ENCODE measurements at places on chromosomes 7 and 10. TPM values are rescaled to one million over a fixed set of nuclear protein-coding genes. Genes with fewer than 3 reads are reported as not detected.
A peak's percentile ranks its signal among the peaks of the same experiment; 100 is the strongest.

- H3K4me1 ChIP-seq = no peaks in the 10 kb centered on the region
- H3K4me3 ChIP-seq = no peak overlapping the region
- no peaks in the 10 kb centered on the region for H3K36me3 ChIP-seq
- H3K27me3 ChIP-seq = no peaks in the 10 kb centered on the region
- no peak for DNase-seq
These were observed 75.1 kb upstream of the KIAA1217 start for GRCh38 chr10:24133835-24134234.

Gene OR2A12
- total RNA-seq = not detected

GRCh38 chr10:103493362-103493915 lies at the start of gene NEURL1:
Gene NEURL1 (plus strand): TSS chr10:103493705. CDS start chr10:103494388, 683 bp downstream.
- peaks cover 18% of the 10 kb centered on the region for H3K4me1 ChIP-seq

DNA sequence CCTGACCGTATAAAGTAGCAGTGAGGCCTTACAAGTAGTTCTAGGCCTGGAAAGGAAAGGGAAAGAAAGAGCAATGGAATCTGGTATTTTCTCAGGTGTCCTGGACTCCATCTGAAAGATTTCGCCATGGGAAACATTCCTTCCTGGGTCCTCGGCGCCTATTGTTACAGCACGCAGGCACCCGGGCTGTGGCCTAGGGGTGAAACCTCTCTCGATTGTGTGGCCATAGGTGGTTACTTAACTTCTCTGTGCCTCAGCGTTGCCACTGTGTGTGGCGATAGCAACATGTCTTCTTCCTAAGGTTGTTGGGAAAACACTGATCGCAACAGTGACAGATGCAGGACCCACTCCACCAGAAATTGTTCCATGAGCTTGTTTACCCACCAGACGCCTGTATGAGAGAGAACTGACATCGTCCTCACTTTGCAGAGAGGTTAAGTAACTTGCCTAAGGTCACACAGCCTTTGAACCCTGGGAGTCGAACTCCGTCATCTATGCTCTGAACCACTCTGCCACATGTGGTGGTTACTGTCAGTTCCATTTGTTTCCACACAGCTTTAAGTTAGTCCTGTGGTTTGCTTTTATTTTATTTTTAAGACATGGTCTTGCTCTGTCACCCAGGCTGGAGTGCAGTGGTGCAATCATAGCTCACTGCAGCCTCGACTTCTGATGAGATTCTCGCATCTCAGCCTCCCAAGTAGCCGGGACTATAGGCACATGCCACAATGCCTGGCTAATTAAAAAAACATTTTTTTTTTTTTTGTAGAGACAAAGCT lies 73.4 kb downstream of the LHPP start:
- no peak for DNase-seq
- no peaks in the 10 kb centered on the region for H3K27me3 ChIP-seq
- H3K4me3 ChIP-seq = no peak overlapping the region
- H3K36me3 ChIP-seq = no peaks in the 10 kb centered on the region
- H3K27ac ChIP-seq = no peak overlapping the region

Gene LHFPL3
- not detected for total RNA-seq

Gene PON1
- not detected for total RNA-seq

Gene PODXL
- 50.8 TPM for total RNA-seq

DNA sequence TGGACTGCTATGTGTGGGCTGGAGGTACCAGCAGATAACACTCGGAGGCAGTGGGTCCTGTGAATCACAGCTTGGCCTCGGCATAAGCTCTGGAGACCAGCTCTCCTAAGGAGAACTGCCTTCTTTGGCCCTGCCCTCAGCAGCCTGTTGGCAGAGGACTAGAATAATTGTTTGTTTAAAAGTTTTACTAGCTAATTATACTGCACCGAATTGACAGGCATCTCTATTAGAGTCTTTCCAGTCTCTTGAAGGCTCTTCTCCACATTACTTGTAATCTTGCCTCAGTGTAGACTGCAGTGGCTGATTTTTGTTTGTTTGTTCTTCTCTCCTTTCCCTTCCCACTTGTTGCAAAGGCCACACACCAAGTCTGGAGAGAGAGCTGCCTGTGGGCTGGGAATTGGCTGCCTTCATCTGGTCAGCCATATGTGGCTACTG lies 183.2 kb downstream of the AUTS2 start:
- peaks cover 4% of the 10 kb centered on the region for H3K4me1 ChIP-seq
- peak overlapping the region; percentile 57 for H3K4me3 ChIP-seq
- DNase-seq = no peak
- H3K36me3 ChIP-seq = no peaks in the 10 kb centered on the region

Gene BAMBI
- total RNA-seq = 24.8 TPM

Gene ACSL5
- total RNA-seq = 13.9 TPM

DNA sequence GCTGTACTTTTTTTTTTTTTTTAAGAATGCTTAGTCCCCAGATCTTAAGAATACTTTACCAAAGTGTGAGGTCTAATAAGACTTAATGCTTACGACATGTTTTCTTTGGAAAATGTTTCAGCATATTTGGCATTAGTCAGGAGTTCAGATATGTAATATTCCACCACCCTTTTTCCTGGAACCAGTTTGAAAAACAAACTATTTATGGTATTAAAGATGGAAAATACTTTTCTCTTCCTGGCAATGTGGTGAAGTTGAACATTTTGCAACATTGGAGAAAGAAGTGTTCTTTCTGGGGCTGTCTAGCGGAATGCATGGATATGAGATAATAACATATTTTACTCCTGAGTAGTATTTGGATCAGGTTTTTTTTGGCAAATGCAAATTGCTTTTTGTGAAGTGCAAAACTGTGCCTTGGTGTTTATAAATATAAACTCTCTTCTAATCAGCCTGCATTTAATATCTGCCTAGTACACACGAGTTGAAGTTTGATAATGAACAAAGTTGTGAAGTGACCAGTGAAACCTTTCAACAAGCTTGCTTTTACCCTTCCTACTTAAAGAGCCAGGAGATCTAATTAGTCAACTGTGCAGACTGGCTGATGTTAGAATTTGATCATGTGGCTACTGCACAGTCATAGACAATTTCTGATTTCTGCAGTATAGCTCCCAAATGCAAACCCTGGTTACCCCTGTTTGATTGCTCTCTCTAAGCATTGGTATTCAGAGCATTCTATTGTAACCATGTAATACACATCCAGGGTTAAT lies 20.9 kb downstream of the MAP3K8 start:
- H3K4me3 ChIP-seq = peak overlapping the region; percentile 48
- H3K27me3 ChIP-seq = no peaks in the 10 kb centered on the region
- DNase-seq = no peak
- peaks cover 33% of the 10 kb centered on the region for H3K36me3 ChIP-seq
- H3K27ac ChIP-seq = peak overlapping the region; percentile 83

DNA sequence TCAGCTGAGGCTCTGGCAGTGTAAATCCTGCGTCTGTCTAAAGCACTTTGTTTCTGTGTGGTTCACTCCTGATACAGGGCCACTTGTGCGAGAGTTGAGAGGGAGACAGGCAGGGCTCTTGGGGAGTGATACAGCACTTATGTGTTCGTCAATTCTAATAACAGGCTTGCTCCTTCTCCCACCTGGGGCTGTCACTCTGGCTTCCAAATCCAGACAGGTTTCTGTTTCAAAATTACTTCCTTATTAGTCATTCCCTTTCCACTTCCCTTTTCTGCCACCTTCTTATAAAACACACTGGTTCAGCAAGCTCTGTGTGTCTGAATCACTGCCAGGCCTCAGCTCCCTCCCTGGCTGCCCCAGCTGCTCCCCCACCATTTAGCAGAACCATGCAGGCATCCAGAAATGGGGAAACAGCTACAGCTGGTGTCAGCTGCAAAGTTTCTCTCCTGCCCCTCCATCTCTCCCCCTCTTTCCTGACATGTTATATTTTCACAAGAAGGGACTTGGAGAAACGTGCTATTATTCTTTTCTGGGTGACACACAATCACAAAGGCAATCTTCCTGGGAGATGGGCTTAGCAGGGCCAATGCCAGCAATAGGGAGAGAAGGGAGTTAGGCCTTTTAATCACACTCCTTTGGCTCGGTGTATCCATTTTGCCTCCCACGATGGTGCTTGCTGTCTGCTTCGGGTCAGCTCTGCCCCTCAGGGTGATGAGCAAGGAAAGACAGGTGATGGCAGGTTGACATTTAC lies 58.4 kb upstream of the ZNRF2 start:
- peak overlapping the region; percentile 44 for H3K4me3 ChIP-seq
- no peaks in the 10 kb centered on the region for H3K27me3 ChIP-seq
- H3K27ac ChIP-seq = peak overlapping the region; percentile 46

Gene MOGAT3
- total RNA-seq = not detected

Gene EVX1
- total RNA-seq = not detected

Gene C7orf57
- not detected for total RNA-seq

DNA sequence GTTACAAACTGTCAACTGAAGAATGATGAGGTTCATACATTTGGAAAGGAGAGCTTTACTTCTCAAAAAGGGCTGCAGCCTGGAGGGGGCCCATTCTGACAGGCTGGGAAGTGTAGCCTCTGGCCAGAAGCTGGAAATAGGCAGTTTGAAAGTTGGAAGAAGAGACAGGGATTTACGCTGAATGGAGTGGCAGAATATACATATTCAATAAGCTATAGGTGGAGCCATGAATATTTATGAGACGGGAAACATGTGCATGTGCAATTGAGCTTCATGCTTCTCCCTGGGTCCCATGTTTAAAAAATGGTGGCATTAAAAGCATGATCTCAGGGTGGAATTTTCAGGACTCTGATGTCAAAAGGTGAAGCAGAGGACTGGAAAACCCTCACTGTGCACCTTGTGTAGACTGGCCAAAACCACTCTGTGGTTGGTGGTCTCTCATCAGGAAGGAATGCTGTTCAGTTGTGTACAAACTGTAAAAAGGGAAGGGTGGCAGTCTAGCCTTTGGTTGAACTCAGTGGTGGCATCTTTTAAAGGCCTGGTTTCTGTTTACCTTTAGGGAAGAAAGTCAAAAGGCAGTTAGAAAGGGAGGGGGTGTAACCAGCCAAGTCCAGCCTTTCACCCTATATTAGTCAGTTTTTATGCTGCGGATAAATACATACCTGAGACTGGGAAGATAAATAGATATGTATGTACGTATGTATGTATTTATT lies 7.2 kb upstream of the ACTR3B start:
- no peak overlapping the region for H3K27ac ChIP-seq
- no peaks in the 10 kb centered on the region for H3K27me3 ChIP-seq
- H3K4me3 ChIP-seq = no peak overlapping the region
- no peaks in the 10 kb centered on the region for H3K4me1 ChIP-seq

DNA sequence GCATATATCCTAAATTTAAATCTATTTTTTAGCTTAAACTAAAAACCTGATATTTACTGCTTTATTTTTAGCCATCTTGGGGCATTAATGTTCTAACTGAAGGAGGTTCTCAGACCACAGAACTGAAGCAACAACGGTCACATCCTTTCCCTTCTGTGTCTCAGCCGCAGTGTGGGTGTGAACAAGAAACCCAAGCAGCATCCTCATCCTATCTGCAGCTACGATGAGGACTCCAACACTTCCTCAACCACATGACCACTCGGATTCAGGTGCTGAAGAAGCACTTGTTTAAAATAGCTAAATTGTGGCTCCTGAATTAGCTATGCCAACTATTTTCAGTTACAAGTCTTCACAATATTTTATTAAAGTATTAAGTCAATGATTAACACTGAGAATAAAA lies 5.3 kb downstream of the ESYT2 start:
- H3K4me3 ChIP-seq = no peak overlapping the region
- H3K27me3 ChIP-seq = no peaks in the 10 kb centered on the region
- H3K36me3 ChIP-seq = no peaks in the 10 kb centered on the region
- DNase-seq = no peak
- peaks cover 62% of the 10 kb centered on the region for H3K4me1 ChIP-seq

GRCh38 chr7:1807821-1808600 lies 137.9 kb downstream of the ELFN1 start:
- H3K4me1 ChIP-seq = peaks cover 26% of the 10 kb centered on the region
- H3K27me3 ChIP-seq = no peaks in the 10 kb centered on the region
- no peak for DNase-seq

DNA sequence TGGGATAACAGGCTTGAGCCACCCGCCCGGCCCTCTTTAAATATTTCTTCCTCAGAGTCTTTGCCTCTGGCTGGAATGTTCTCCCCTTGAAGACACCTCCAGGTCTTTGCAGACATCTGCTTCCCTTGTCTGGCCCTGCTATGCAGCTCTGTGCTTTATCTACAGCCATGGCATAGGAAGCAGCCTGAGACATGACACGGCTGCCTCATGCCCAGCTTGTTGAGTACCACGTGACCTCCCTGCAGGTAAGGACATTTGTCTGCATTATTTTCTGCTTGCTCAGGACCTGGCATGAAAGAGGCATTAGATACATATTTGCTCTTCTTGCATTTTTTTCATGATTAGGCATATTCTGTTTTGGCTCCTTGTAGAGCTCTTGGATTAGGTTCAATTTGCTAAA lies 113.8 kb upstream of the KLF6 start:
- no peak for DNase-seq
- H3K36me3 ChIP-seq = no peaks in the 10 kb centered on the region
- no peak overlapping the region for H3K27ac ChIP-seq
- H3K27me3 ChIP-seq = no peaks in the 10 kb centered on the region

GRCh38 chr7:70569335-70569819 lies 562.6 kb upstream of the GALNT17 start:
- H3K4me1 ChIP-seq = no peaks in the 10 kb centered on the region
- H3K27me3 ChIP-seq = no peaks in the 10 kb centered on the region
- DNase-seq = no peak
- no peak overlapping the region for H3K4me3 ChIP-seq

Gene PAPOLB
- total RNA-seq = 1.1 TPM

- no peaks in the 10 kb centered on the region for H3K36me3 ChIP-seq
- no peaks in the 10 kb centered on the region for H3K27me3 ChIP-seq
- H3K4me1 ChIP-seq = no peaks in the 10 kb centered on the region
- no peak overlapping the region for H3K27ac ChIP-seq
- no peak overlapping the region for H3K4me3 ChIP-seq
These were observed 217.9 kb downstream of the GALNT17 start for GRCh38 chr7:71349682-71350481.

DNA sequence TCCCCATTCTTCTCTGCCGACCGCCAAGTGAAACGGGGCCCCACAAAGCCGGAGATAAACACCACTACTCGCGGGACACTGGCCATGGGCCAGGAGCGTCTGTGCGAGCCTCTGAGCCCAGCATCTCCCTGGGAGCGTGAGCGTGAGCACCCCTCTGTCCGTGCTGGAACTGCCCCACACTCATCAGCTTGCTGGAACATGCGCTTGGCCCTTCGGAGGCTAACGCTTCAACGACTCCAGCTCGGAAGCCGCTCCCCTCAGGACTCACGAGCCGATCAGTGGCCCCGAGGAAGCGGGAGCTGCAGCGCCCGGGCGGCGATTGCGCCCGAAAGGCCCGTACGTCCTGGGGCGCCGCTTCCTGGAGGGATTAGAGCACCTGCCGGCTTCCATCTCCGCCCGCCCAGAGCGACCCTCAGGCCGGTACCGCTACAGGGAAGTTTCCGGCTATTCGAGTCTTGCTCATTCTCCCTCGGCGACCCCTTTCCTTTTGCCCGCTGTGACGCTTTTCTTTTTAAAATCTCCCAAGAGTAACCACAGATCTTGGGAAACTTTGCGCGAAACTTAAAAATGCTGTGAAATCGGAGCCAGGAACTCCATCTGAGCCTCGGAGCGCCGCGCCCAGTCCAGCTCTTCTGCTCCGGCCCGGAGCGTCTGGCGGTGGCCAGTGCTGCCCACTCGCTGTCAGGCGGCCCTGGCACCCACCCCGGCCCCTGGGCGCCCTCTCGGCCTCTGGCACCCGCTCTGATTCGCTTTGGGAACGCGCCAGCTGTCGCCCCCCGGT lies 1.0 kb downstream of the TLL2 start:
- no peak for DNase-seq
- peaks cover 22% of the 10 kb centered on the region for H3K4me1 ChIP-seq
- no peak overlapping the region for H3K27ac ChIP-seq
- H3K27me3 ChIP-seq = no peaks in the 10 kb centered on the region
- peak overlapping the region; percentile 75 for H3K4me3 ChIP-seq
- no peaks in the 10 kb centered on the region for H3K36me3 ChIP-seq

GRCh38 chr7:55016061-55016745 lies 2.6 kb upstream of the EGFR start:
- no peaks in the 10 kb centered on the region for H3K27me3 ChIP-seq
- no peak overlapping the region for H3K4me3 ChIP-seq

Gene AEBP1
- 1,006 TPM for total RNA-seq
